Small intestine (tissue), 16 donors: ENCODE measurements at places on chromosomes 12 and 14. TPM values are rescaled to one million over a fixed set of nuclear protein-coding genes. Genes with fewer than 3 reads are reported as not detected.

P2RX2 gene
- polyA plus RNA-seq = not detected

DNA sequence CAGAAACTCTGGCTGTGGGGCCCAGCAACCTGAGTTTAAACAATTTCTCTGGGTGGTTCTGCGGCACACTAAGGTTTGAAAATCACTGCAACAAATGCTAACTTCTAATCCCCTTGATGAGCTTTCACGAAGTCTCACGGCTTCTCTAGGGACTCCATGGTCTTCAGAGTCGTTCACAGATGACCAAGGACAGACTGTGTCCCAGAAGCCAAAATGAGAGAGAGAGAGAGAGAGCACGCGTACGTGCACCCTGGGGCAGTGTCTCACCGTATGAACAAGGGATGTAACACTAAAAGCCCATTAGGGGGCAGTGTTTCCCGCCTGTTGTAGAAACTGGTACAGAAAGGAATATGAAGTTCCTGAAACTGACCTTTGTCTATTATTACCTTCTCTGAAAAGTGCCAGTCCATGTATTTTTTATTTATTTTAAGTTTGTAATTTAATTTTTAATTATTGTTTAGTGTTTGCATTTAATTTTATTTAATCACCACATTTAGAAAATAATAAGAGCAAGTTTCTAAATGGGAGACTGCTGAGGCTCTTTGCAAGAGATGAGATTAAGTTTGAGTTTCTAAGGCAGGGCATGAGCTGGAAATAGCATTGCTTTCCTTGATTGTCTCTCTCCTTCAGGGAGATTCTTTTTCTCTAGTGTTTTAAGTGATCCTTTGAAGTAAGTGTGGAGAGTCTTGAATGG lies 3.4 kb downstream of the APOLD1 start:
- peak; percentile 92 for DNase-seq

DNA sequence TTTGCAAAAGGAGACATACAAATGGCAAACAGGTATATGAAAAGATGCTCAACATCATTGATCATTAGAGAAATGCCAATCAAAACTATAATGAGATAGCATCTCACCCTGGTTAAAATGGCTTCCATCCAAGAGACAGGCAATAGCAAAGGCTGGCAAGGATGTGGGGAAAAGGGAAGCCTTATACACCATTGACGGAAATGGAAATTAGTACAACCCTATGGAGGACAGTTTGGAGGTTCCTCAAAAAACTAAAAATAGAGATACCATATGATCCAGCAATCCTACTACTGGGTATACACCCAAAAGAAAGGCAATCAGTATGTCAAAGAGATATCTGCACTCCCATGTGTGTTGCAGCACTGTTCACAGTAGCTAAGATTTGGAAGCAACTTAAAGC lies 17.3 kb upstream of the CKAP4 start:
- DNase-seq = no peak

DNAJC22 gene
- 16.3 TPM for polyA plus RNA-seq

DNA sequence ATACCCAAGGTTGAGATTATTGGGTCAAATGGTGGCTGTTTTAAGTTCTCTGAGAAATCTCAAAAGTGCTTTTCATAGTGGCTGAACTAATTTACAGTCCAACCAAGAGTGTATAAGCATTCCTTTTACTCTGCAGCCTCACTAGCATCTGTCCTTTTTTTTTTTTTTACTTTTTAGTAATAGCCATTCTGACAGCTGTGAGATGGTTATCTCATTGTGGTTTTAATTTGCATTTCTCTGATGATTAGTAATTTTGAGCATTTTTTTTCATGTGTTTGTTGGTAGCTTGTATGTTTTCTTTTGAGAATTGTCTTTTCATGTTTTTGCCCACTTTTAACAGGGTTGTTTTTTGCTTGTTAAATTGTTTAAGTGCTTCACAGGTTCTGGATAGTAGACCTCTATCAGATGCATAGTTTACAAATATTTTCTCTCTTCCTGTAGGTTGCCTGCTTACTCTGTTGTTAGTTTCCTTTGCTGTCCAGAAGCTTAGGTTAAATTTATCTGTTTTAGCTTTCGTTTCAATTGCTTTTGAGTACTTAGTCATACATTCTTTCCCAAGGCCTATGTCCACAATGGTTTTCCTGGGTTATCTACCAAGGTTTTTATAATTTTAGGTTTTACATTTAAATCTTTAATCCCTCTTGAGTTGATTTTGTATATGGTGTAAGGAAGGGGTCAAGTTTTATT lies 881.3 kb upstream of the SEL1L start:
- no peak for DNase-seq
